ENCODE measurements at places on chromosomes 6 and 20.

DNA sequence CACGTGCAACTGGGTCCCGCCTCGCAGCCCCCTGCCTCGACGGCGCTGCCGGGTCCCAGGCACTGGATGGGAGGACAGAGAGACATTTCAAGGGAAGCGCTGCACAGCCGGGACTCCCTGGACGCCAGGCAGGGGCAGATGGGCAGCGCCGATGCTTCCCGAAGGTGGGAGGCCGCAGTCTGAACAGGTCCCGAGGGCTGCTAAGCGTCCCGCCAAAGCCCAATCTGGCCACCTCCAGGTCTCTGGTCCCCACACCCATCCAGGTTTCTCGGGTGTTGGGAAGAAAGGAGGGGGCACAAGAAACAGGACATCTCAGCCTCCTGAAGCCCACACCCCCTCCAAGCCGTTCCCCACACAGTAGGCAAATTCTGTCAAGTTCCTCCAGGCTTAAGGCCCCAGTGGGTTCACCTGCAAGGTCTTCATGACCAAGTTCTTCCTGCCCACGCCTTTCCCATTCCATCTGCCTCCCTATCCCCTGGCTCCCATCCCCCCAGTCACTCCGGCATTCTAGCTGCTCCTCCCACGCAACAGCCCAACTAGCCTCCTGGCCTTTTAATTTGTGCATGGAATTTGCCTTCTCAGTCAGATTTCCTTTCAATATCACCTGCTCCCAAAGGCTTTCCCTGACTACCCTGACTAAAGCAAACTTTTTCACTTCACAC is 5.4 kb upstream of the CPXM1 start:
- no peak for DNase-seq

GRCh38 chr6:15329197-15329671 is 83.4 kb downstream of the JARID2 start:
- no peak for DNase-seq

DNA sequence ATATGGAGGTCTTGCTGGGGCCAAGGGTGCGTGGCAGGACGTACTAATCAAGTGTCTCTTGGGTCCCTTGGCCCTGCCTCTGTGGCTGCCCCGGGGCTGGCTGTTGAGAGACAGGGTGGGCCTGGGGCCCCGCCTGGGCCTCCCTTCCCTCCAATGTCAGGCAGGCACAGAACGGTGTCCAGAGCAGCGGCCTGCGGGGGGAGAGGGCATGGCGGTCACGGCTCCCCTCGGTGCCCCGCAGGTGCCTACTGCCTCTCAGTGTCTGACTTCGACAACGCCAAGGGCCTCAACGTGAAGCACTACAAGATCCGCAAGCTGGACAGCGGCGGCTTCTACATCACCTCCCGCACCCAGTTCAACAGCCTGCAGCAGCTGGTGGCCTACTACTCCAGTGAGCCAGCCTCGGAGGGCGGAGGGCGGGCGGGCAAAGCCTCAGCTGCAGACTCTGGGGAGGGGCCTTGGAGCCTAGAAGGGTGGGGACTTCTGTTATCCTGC is 50.0 kb downstream of the SRC start:
- DNase-seq, result no peak

- DNase-seq, result no peak
These were observed 49.8 kb downstream of the MAP3K7 start for GRCh38 chr6:90537027-90537426.

- DNase-seq, result no peak
These were observed 270.4 kb upstream of the PLCB4 start for GRCh38 chr20:8798505-8798904.

DNA sequence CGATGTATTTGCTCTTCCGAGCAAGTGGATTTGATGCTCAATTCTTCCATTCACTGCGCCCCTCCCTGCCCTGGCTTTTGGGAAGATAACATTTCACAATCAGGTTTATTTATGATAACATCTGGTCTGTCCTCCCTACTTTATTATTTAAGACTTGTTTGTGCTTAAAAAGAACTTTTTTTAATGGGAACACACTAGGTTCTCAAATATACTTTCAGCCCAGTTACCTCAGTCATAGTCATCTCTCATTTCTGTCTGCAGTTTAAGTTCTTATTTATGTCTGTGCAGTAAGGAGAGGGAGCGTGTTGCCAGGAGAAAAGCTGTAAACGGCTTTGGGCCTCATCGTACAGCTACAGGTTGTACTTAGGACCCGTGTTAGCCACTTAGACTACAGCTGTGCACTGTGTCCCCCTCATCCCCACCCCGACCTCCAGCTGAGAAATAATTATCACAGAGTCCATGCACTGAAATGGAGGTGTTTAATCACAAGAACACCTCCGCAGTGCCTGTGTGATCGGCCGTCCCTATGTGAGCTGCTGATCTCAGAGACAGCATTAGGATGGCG is 99.3 kb downstream of the RPP40 start:
- DNase-seq, result no peak
